Thoracic aorta (tissue), 2 donors: ENCODE measurements at places on chromosomes 2 and 18. TPM values are rescaled to one million over a fixed set of nuclear protein-coding genes. Genes with fewer than 3 reads are reported as not detected.

Gene HOXD4
- total RNA-seq = 4.8 TPM

Gene TFPI
- 86.8 TPM for total RNA-seq

Gene CCDC85A
- 3.7 TPM for total RNA-seq

Gene AQP12B
- total RNA-seq = not detected

Gene DCDC2C
- 6.6 TPM for total RNA-seq

Gene SLC9A2
- total RNA-seq = 0.71 TPM

Gene HOXD11
- total RNA-seq = not detected
